ENCODE measurements at places on chromosomes 5 and 9.

GRCh38 chr5:125198270-125198974 lies 452.0 kb upstream of the ZNF608 start:
- DNase-seq, result no peak

DNA sequence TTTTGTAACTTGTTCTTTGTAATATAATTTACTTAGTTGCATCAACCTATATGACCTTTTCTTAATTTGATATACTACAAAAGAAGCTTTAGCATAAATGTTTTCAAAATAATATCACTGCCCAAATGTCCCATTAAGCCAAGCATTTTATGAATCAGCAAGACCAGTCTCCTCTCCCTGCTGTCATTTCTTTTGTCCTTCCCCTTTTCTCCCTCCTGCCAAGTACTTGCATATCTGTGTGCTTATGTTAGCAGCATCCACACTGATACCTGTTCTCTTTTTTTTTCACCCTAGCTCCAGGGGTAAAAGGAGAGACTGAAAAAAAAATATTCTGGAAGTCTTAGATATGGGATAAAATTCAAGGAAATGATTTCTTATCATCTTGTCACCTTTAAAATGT lies 69.7 kb downstream of the ZSWIM6 start:
- peak; percentile 28 for DNase-seq

GRCh38 chr5:37045703-37046102 lies 169.1 kb downstream of the NIPBL start:
- no peak for DNase-seq

DNA sequence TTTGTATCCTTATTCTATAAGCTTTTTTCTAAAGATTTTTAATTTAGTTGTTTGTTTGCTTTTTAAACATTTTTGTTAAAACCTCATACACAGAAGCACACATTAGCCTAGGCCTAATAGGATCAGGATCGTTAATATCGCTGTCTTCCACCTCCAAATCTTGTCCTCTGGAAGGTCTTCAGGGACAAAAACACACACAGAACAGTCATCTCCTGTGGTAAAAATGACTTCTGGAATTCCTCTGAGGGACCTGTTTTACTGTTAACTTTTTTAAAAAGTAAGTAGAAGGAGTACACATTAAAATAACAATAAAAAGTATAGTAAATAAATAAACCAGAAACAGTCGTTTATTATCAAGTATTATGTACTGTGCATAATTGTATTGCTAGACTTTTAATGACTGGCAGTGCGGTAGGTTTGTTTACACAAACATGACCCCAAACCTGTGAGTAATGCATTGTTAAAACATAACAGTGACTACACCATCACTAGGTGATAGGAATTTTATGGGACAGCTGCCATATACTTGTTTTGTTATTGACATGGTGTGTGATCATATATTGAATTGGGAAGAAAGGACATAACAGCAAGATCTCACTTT lies 109.6 kb downstream of the ZCCHC7 start:
- DNase-seq, result no peak

DNA sequence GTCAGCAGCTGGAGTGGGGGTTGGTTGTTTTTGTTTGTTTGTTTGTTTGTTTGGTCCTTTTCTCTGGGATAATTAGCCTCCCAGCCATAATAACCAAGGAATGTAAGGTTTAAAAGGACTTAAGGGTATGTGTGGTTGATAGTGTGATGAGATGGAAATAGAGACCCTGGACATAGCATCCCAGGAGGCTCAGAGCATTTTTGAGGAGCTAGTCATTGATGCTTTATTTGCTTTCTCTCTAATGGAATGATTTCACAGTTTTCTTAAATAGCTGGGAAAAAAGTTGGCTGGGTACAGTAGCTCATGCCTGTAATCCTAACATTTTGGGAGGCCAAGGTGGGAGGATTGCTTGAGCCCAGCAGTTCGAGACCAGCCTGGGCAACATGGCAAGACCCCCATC lies 45.1 kb downstream of the TTC1 start:
- DNase-seq, result no peak

GRCh38 chr5:134543820-134544614 lies 18.5 kb downstream of the JADE2 start:
- DNase-seq, result peak; percentile 74

DNA sequence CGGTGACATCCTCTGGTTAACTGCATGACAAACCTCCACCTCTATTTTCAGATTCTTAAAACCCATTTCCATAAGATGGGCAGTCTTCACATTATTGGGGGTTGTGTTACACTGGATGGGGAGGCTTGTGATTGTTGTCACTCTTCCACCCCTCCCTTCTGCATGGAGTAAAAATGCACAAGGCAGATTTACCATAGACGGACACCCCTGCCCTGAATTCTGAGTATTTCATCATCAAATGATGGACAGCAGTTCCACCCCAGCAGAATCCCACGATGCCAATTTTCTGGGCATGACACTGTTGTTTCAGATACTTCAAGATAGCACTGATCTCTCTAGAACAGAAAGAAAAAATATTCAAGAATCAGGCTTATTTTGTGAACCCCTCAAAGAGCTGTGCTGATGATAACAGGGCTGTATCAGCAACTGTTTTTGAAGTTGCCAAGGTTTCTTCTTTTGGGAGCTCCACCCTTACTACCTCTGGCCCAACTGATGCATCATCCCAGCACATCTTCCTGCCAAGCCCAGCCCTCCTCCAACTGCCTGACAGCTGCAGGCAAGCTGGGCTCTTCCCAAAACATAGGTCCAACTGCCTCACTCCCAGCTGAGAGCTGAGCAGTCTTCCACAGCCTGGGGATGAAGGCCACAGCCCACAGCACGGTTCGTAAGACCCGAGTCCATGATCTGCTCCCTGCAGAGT lies 21.4 kb downstream of the CMBL start:
- no peak for DNase-seq

- DNase-seq, result no peak
Measured at GRCh38 chr5:16461026-16461425, 4.6 kb downstream of the ZNF622 start.

DNA sequence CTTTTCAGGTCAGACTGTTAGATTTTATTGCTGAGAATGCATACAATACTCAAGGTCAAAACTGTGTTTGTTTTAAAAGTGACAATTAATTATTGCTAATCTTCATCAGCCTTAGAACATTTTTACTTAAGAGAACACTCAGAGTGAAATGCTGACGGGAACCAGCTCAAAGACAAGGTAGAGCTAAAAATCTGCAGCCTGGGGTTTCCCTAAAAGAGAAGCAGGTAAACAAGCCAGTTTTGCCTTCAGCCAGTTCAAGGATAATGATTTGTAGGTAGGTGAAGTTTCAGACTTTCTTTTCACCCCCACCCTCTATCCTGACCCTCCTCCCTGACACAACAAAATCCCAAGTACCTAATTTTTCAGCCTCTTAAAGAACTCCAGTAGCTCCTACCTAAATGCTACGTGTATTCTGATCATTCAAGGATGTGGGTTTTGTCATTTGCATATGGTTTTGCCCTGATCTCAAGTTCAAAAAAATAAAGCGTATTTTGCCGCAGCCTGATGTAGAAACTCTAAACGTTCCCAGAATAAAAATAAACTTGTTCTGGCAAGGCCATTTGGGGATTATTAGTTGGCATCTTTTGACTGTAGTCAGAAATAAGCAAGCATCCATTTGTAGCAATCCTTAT lies 407.2 kb downstream of the EFNA5 start:
- DNase-seq, result no peak

DNA sequence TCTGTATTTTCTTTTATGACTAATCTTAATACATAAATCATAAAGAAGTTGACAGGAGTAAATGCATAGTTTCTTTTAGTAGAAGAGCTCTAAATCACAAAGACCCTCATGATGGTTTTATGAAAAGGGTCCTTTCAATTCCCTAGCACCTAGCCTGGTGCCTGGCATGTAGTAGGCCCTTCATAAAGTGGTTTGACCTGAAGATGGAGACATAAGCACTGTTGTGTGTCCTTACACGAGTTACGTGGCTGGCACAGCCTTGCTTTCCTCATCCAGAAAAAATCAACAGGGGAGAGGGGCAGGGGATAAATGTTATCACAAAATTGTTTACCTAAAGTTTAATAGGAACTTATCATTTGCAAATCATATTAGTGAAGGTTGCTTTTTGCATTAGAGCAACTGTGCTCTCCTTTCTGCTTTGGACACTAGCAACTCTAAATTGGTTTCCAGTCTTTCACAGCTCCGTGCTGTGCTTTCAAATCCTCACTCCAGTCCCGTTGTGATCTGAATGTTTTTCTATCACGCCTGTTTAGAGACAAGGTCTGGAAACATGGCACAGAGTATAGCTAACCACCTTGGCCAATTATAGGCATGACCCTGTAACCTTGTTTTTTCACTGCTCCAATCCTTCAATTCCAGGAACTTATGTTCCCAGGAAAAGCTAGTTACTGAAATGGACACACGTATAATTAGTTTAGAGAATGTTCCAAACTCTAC lies 55.7 kb downstream of the ARL15 start:
- DNase-seq, result peak; percentile 5

- DNase-seq, result no peak
Measured at GRCh38 chr9:16099732-16100536, 547.1 kb downstream of the CCDC171 start.

- no peak for DNase-seq
Measured at GRCh38 chr9:135018306-135018915, 69.1 kb upstream of the OLFM1 start.

- DNase-seq, result no peak
Measured at GRCh38 chr5:53287573-53287972, 178.0 kb upstream of the MOCS2 start.

GRCh38 chr5:14374100-14374499 lies 207.5 kb upstream of the OTULINL start:
- DNase-seq, result no peak

- DNase-seq, result no peak
Measured at GRCh38 chr5:148214665-148215185, 11.9 kb downstream of the SPINK6 start.

DNA sequence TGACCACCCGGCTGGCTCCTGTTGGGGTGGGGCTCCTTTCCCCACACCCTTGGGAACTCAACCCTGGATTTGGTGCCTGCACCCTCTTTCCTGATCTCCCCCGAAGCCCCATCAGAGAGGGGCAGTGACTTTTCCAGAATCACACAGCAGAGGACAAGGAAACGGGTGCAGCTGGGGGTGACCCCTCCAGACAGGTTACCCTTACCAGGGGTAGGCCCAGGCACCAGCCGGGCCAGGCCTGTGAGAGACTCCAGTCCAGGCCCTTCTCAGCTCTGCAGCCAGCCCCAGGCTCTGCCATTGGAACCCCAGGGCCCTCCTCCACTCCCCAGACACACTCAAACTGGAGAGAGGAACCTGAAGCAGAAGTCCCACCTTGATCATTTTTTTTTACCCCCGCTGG lies 19.0 kb upstream of the PHYHD1 start:
- DNase-seq, result no peak

DNA sequence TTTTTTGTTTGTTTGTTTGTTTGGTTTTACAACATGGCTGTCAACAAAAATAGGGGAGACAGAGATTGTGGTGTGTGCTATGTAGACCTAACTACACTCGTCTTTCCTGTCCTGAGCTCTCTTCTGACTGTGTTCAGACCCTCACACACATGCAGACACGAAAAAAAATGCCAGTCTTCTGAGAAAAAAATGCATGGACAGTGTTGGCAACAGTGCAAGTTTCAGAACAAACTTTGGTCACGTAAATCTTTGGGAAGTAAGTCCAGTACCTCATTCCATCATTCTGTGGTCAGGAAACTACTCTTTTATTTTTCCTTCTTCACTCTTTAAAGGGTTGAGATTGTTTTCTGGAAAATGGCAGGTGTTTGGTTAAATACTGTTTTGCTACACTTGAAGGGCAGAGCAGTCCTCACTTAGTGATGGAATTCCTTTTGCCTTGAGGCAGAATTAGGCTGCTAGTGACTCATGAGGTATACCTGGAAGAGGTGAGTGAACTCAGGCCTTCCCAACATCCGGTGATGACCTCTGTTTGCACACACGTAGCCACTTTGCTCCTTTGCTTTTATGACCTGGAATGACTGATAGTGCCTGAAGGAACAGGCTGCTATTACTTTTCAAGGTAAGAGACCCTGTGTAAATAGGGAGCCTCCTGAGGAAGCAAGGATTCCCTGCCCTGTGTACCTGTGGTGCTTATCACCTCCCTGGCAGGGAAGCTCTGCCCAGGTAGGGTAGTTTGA lies 81.6 kb upstream of the TNFAIP8 start:
- peak; percentile 25 for DNase-seq

- DNase-seq, result peak; percentile 84
Measured at GRCh38 chr9:93133681-93134014, 403 bp downstream of the NINJ1 start.

DNA sequence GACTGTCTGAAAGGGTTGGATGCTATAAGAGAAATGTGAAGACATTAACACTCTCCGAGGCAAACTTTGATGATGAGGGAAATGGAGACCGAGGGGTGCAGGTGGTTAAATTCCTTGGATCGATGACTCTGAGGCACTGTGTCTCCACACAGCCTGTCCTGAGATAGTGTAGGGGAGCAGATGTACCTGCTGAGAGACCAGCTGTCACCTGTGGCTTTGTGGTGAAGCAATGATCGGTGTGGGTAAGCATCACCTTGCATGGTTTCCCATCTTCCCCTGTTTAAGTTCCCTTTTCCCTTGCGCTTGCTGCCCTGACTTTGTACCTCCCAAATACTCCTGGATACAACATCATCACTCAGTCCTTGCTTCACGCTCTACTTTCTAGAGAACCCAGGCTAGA lies 9.8 kb upstream of the MIER3 start:
- no peak for DNase-seq

- DNase-seq, result peak; percentile 89
Measured at GRCh38 chr5:160799184-160799583, 52.8 kb downstream of the ATP10B start.

GRCh38 chr5:154163327-154164248 lies 26.9 kb upstream of the GALNT10 start:
- DNase-seq, result no peak

- DNase-seq, result peak; percentile 45
Measured at GRCh38 chr9:2022560-2022959, 7.4 kb downstream of the SMARCA2 start.

DNA sequence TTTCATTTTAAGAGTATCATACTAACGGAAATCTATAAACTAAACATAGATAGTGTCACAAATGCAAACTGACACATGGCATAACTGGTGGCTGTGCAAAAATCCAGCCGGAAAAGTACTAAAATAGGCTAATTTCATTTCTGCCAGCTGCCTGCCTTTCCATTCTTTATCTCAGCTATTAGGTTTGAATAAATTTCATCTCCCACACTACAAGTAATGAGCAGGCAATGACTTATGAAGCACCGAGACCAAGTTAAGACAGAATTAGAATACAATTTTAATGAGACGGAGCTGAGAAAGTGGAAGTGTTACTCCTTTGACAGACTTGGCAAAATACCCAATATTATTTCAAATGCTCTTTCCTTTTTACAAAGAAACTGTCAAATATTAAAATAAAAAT lies 258.8 kb upstream of the ZNF608 start:
- no peak for DNase-seq
